Heart left ventricle (tissue), 16 donors: ENCODE measurements at places on chromosomes 12 and 14.
A peak's percentile ranks its signal among the peaks of the same experiment; 100 is the strongest.

GRCh38 chr14:82850576-82850975 is 1316.9 kb upstream of the SEL1L start:
- DNase-seq = no peak
- H3K36me3 ChIP-seq = no peaks in the 10 kb centered on the region
- no peaks in the 10 kb centered on the region for H3K27me3 ChIP-seq
- H3K27ac ChIP-seq = no peak overlapping the region
- H3K4me3 ChIP-seq = no peak overlapping the region
- no peaks in the 10 kb centered on the region for H3K4me1 ChIP-seq

DNA sequence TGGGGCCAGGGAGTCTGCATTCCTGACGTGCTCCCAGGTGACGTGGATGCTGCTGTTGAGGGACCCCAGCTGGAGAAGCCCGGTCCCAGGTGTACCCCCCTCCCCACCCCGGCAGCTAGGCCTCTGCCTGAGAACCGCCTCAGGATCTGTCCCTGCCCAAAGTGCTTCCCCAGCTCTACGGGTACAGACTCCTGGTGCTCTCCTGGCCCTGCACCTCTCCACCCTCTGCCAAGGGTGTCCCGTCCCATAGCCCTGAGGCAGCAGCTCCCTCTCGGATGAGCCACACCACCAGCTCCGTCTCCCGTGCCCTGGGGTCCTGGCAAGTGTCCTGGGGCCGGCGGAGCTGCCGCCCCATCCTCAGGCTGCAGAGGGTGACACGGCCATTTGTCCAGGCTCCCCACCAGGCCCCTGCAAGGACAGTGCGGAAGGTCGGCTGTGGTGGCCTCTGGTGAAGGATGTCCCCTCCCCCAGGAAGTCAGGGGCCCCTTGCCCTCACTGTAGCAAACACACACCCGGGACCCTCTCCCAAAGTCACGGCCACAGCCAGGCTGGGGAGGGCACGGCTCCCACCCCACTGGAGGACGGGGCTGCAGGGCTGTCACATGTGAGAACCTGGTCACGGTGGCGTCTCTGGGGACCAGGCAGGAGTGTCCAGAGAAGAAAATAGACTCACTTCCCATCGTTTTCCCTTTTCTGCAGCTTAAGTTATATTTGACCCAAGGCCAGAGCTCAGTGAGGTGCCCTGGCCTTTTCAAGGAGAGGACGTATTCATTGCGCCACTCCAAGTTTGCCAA is 74.4 kb upstream of the FBRSL1 start:
- peaks cover 63% of the 10 kb centered on the region for H3K27me3 ChIP-seq
- DNase-seq = no peak
- H3K36me3 ChIP-seq = no peaks in the 10 kb centered on the region
- no peaks in the 10 kb centered on the region for H3K4me1 ChIP-seq
- no peak overlapping the region for H3K27ac ChIP-seq

DNA sequence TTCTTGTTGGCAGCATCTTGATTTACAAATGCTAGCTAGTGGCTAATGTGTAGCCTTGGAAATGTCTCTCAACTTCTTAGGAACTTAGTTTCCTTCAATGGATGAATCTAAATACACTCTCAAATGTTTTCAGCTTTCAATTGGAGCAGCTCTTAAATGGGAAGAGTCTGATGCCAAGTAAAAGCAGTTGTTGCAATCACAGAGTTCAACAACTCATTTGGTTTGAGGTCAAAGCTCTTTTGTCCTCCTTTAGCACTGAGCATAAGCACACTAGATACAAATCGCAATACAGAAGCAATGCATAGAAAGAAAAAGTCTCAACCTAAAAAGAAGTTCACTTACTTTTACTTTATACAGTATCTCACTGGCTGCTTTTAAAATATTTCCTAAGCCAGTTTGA is 986.1 kb upstream of the FLRT2 start:
- no peak overlapping the region for H3K27ac ChIP-seq
- H3K27me3 ChIP-seq = no peaks in the 10 kb centered on the region
- H3K4me3 ChIP-seq = no peak overlapping the region
- no peak for DNase-seq

- no peaks in the 10 kb centered on the region for H3K36me3 ChIP-seq
- no peak for DNase-seq
- H3K4me1 ChIP-seq = no peaks in the 10 kb centered on the region
- no peak overlapping the region for H3K4me3 ChIP-seq
- H3K27ac ChIP-seq = no peak overlapping the region
Measured at GRCh38 chr12:108418164-108418890, 79.2 kb upstream of the CMKLR1 start.

- no peak overlapping the region for H3K4me3 ChIP-seq
- H3K4me1 ChIP-seq = peaks cover 52% of the 10 kb centered on the region
- DNase-seq = no peak
- peak overlapping the region; percentile 78 for H3K27ac ChIP-seq
Measured at GRCh38 chr14:100678469-100678828, 48.2 kb upstream of the DLK1 start.

DNA sequence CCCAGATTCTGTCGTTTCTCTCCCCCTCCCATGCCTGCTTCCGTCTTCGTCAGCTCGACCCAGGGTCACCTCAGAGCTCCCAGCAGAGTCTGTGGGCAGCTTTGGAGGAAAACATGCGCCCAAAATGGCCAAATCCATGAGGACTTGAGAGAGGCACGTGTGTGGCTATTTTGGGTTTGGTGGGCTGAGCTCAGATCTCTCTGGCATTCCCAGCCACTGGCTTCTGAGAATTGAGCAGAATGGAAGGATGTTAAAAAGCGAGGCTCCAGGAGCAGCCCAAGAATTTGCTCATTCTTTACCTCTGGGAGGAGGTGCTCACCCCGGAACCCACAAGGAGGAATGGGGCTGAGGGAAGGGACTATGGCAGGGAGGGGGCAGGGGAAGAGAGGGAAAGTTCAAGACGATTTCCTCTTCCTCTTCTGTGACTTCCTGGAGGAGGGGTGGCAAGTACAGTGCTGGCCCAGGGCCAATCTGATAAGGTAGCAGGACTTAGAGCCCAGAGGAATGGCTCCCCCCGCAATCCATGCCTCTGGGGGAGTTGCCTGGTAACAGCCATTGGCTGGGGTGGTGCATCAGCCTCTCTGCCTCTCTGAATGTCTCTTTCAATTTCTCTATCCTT is 20.1 kb downstream of the TSPAN9 start:
- H3K27ac ChIP-seq = peak overlapping the region; percentile 73
- H3K4me3 ChIP-seq = no peak overlapping the region

GRCh38 chr12:123532808-123533649 is 490 bp downstream of the RILPL1 start:
- H3K4me3 ChIP-seq = peak overlapping the region; percentile 62
- peak overlapping the region; percentile 71 for H3K27ac ChIP-seq
- peak; percentile 59 for DNase-seq
- H3K36me3 ChIP-seq = no peaks in the 10 kb centered on the region
- peaks cover 33% of the 10 kb centered on the region for H3K4me1 ChIP-seq
- no peaks in the 10 kb centered on the region for H3K27me3 ChIP-seq

- no peak for DNase-seq
- H3K4me1 ChIP-seq = peaks cover 5% of the 10 kb centered on the region
- no peak overlapping the region for H3K4me3 ChIP-seq
- H3K27me3 ChIP-seq = no peaks in the 10 kb centered on the region
Measured at GRCh38 chr12:94250130-94250529, 101.8 kb downstream of the PLXNC1 start.

- H3K4me3 ChIP-seq = peak overlapping the region; percentile 94
- H3K4me1 ChIP-seq = peaks cover 4% of the 10 kb centered on the region
- H3K27ac ChIP-seq = peak overlapping the region; percentile 99
- DNase-seq = no peak
Measured at GRCh38 chr14:49769171-49769570, 1.2 kb downstream of the KLHDC2 start.
